ENCODE measurements at places on chromosomes 2 and 18.

DNA sequence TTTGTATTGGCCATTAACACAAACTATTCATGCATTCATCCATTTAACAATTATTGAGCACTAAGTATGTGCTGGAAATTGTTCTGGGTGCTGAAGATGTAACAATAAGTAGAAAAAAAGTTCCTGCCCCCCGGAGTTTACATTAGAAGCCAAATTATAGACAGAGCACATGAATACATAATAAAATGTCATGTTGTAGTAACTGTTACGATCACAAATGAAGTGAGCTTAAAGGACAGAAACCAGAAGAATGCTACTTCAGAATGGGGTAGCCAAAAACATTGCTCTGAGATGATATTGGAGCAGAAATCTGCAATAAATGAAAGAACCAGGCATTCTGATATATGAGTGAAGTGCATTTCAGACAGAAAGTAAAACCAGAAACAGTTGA lies 256.0 kb upstream of the SETBP1 start:
- DNase-seq: no peak

GRCh38 chr2:174326161-174327020 lies 8.4 kb upstream of the SP9 start:
- peak; percentile 28 for DNase-seq

- DNase-seq: peak; percentile 43
These were observed 199.2 kb upstream of the NT5C1B start for GRCh38 chr2:18788592-18788991.

DNA sequence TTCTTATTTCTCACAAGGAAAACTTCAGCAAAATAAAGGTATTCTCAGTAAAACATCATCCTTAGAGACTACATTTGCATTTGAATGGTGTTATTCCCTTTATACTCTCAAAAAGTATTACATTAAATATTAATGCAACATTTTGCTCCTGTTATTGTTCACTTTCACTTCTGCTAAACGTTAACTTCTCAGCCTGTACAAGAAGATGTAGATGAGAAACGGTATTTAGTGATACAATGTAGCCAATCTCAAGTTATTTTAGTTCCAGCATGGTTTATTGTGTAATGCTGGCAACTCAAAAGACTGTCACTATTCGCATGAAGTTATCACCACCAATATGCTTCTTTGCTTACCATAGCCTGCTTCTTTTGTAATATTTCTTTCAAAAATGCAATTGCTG lies 514.1 kb downstream of the CPS1 start:
- DNase-seq: no peak

GRCh38 chr2:160075171-160075570 lies 12.8 kb upstream of the PLA2R1 start:
- no peak for DNase-seq

DNA sequence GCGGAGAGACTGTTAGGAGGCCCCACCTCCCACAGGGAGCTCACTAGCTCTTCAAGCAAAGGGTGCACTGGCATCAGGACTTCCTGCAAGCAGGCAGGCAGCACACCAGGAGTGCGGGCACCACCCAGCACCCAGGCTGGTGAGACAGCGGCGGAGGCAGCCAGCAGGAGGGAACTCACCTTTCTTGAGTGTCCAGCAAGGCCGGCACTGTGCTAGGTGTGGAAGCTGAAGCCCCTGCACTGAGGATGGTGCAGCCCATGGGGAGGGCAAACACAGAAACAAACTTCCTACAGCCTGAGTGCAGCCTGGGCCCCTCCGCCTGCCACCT lies 100.7 kb upstream of the ID2 start:
- no peak for DNase-seq

GRCh38 chr2:230295192-230295591 lies 31.8 kb upstream of the SP140L start:
- DNase-seq: no peak

DNA sequence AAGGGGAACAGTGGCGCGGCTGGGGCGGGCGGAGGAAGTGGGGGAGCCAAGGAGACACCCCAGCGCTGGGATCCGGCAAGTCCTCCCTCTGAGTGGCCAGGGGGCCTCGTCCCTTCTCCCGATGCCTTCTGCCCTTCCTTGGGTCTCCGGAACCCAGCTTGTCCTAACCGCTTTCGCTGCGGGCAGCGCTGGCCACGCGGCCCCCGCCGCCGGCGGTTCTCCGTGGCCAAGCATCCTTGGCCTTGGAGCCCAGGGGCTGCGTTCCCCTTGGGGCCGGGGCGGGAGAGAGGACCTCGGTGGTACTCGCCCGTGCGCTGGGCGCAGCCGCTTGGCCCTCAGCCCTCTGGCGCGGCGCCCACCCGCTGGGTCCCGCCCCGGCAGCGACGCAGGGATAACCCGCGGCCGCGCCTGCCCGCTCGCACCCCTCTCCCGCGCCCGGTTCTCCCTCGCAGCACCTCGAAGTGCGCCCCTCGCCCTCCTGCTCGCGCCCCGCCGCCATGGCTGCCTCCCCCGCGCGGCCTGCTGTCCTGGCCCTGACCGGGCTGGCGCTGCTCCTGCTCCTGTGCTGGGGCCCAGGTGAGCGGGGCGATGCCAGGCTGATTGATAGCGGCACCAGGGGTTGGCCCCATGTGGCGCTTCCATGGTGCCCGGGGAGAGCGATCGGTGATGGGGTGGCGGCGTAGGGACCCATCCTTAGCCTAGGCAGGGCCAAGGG lies 128.7 kb downstream of the UXS1 start:
- DNase-seq: peak; percentile 64

DNA sequence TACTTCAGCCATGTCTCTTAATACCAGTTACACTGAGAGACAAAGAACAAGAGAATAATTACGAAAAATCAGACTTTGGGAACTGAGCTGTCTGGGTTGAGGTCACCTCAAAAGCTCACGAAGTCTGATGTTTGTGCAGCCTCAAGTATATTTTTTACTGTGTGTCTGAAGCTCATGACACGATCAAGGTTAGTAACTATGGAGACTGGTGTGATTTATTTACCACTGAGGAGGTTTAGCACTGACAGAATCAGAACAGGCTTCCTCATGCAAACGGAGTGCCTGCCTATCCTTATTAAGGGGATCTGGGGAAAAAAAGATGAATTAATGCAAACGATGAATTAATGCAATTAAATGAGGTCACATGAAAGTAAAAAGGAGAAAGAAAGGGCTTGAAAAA lies 61.1 kb upstream of the RAPH1 start:
- DNase-seq: no peak

DNA sequence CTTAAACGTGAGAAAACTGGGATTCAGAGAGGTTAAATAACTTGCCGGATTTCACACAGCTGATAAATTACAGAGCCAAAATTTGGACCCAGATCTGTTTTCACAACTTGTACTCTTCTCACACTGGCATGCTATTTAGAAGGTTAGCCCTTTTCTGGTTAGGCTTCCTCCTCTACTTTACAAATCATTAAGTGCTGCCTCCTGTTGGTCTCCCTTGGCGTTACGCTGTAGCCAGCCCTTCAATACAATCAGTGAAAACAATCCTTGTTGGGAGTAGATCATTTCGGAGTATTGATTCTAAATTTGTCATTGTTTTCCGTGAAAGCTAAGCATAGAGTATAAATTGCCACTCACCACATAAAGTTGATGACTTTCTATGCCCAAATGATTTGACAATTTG lies 153.5 kb downstream of the ARHGAP15 start:
- no peak for DNase-seq

GRCh38 chr2:84741182-84741822 lies 139.6 kb downstream of the TRABD2A start:
- no peak for DNase-seq

DNA sequence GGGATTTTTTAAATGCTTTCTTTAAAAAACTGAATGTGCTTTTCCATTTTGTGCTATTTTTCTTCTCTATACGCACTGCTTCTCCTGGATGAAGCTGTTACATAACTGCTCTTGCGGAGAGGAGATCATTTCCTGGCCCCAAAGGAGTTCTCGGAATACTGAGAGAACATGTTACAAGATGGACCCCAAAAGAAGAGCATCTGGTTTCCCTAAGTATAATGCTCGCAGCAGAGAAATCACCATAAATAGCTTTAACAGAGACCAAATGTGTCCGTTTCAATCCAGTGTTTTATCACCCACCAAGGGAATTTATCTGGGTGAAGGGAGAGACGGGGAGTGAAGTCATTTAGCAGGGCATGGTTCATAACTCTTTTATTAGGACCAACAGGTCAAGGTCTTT lies 80.1 kb downstream of the RBM43 start:
- no peak for DNase-seq

GRCh38 chr2:164060031-164060430 lies 324.2 kb upstream of the FIGN start:
- no peak for DNase-seq

DNA sequence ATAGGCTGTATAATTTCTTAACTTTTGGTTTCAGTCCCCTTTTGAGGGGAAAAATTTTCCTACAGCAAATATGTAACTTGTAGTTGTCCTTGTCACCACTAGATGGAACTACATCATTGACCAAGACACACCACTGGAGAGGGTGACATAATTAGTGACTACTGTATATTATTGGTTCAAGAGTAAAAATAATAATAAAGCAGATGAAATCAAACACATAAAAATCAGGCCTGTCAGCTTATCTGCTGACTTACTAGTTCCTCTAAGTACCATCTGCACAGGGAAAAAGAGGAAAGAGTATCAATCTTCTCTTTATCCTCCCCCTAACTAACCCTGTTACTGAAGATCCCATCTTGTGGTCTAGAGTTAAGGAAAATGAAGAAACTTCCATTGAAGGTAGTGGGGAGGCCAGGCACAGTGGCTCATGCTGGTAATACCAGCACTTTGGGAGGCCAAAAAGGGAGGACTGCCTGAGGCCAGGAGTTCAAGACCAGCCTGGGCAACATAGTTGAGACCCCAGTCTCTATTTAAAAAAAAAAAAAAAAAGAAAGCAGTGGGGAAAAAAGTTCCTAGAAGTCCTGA lies 29.6 kb upstream of the ENOSF1 start:
- DNase-seq: no peak

- DNase-seq: no peak
These were observed 152.1 kb downstream of the NCK2 start for GRCh38 chr2:105896765-105897163.

GRCh38 chr2:166081131-166081632 lies 46.6 kb downstream of the SCN1A start:
- no peak for DNase-seq

DNA sequence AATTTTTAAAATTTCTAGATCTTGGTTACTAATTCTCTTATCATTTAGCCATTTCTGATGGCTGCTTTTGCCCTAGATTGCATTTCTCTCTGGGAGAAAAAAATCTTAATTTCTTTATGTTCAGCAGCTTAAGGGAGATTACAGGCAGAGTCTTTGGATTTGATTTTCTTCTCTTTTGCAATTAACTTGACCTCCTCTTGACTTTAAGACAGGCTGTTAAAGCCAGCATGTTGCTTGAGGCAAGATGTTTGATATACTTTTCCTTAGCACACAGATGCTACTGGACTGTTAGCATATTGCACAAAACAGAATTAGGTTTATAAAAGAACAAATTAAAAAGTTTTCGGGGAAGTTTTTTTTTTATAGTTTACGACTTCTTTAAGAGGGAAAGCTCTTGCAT lies 50.0 kb downstream of the XRCC5 start:
- no peak for DNase-seq

DNA sequence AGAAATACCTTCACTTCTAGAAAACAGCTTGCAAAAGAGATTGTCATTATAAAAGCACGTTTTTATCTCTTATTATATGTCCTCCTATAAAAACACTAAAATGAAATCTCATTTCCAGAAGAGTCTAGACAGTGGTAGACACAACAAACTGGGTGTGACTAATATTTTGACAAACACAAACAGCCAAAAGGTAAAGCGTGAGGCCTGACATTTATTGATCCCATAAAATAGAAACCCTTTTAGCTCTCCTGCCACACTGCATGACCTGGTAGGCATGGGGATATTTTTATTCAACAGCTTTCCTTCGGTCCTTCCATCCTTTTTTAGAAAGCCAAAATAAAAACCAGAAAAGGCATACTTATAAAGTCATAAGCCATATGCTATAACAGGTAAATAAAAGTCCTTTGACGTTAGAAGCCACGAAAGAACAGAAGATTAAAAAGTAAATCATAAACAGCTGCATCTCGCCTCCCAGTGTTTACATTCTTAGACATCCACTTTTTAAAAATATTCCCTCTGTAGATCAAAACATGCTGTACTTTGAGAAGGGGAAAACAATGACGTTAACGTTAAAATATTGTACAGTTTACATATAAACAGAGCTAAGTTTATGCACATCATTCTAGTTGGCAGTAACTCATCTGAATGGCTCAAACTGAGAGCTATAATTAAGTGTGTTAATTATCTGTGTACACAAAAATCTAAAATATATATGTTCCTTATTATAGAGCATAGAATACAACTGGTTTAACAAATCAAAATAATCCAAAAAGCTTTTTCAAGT lies 44.6 kb downstream of the IRS1 start:
- no peak for DNase-seq

GRCh38 chr2:5690286-5690685 lies 1.9 kb upstream of the SOX11 start:
- no peak for DNase-seq

DNA sequence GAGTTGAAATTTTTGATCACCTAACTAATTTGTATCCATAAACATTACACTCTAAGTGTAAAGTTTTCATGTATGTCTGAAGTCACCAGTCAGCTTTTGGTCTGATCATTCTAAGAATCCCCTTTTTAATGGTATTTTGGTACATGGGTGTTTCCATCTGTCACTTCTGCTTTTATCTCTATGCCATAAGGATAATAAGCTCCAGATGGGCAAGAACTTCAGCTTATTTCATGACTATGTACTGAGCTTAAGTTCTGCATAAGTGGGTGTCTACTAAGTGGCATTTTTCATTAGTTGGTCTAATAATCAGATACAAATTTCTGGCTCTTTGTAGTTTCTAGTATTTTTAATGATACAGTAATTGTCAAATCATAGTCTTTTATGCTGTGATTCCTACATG lies 20.4 kb downstream of the UBXN4 start:
- no peak for DNase-seq

GRCh38 chr2:218898109-218898878 lies 17.6 kb downstream of the WNT10A start:
- DNase-seq: peak; percentile 80

DNA sequence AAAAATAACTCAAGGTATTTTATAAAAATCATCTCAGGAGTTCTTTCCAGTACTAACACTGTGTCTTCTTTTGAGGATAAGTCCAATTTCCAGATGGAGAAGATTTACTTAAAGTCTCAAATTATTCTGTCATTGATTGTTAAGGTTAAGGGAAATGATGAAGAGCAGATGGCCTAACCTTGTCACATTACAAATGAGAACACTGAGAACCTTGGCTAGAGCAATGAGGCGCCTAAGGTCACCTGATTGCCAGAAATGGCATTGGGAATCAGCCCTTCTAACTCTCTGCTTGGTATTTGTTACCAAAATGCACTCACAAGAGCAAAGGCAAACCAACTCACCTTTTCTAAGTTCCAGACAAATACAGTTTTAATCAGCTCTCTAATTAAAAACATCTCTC lies 835.1 kb downstream of the RNF144A start:
- no peak for DNase-seq

DNA sequence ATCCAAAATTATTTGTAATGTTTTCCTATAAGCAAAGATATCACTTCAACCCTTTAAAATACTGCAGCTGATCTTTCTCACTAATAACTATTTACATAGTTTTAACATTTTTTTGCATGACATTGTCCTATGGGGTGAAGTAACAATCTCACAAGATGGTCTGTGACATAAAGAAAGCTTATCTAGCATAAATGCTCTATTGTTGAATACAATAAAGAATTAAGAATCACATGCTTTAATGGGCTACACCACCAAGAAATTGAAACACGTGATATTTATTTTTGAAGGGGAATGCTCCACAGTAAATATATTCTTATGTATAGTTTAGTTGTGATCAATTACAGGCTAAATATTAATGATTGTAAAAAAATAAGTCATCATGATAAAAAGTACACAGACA lies 441.1 kb downstream of the PTH2R start:
- no peak for DNase-seq

- no peak for DNase-seq
These were observed 14.2 kb upstream of the CABLES1 start for GRCh38 chr18:23121133-23121532.

Data from heart right ventricle (tissue), 16 donors.